K562 (cell line): ENCODE measurements at places on chromosomes 4 and X. TPM values are rescaled to one million over a fixed set of nuclear protein-coding genes. Genes with fewer than 3 reads are reported as not detected.

DNA sequence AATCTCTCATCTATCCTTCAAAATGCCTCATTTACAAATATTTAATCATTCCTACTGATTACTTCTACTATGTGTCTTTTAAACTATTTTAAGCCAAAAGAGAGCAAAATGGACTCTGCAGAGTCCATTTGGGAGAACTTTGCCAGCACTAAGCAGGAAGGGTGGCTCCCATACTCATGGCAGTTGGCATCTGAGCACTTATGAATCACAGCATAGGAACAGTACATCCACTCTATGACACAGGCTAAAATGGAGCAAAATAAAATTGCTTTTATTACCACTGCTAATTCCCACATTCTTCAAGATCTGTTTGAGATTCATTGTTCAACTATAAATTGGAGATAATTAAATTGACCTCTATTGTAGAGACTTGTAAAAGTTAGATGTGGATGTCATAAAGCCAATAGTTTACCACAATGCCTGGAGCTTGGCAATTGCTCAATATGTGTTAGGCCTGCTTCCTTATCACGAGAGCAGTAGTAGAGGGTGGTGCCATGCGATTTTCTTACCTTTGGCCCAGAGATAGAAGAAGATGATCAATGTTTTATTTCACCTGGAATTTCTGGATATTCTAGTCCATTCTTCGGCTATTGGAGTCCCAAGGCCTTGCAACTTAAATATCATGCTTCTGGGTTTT, 19.1 kb downstream of the HPGD start:
- DNase-seq, result no peak

- DNase-seq, result no peak
Measured at GRCh38 chr4:145626623-145626982, 7.4 kb downstream of the MMAA start.

DNA sequence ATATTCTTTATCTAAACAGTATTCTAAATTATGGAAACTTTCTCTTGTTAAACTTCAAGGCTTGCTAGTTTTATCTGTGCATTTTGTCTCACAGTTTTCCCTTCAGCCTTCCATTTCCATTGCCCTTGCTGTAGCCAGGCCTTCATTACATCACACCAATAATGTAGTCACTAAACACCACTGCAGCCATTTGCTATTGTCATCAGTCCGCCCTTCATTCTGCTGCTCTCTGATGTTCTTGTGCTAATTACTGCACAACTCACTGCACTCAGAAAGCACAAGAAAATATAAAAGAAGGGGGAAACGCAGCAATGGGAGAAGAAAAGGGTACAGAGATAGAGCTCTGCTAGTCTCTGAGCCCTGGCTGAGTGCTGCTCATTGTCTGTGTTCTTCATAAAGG, 239.6 kb upstream of the FSTL5 start:
- no peak for DNase-seq

GRCh38 chr4:86970447-86971354, 35.9 kb downstream of the AFF1 start:
- no peak for DNase-seq

DNA sequence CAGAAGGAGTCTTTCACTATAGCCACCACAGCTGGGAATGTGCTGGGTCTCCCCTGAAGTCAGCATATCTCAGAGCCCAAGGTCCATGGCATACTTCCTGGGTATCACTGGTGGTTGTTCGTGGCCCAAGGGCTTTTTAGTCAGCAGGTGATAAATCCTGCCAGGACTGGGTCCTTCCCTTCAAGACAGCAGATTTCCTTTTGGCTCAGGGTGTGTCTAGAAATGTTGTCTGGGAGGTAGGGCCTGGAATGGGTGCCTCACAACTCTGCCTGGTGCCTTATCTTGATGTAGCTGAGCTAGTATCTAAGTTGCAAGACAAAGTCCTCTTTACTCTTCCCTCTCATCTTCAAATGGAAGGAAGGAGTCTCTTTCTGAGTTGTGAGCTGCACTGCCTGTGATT, 102.4 kb upstream of the TMLHE start:
- DNase-seq, result no peak

DNA sequence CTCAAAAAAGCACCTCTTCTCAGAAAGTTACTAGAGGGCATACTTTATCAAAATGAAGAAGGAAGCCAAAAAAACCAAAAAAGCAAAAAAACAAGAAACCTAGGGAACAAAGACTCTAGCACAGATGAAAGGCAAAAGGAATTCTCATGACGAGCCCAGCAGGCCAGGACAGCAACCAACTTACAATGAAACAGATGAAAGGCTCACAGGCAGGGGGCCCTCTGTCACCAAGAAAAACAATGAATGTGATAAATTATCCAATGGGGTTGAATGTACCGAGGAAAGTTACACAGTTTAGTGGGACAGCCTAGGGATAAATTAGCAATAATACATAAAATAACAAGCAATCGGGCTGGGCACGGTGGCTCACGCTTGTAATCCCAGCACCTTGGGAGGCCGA, 79.0 kb downstream of the GPR82 start:
- DNase-seq, result no peak

Gene MAGEB2
- 88.8 and 93.1 TPM in 2 replicates for total RNA-seq

Gene MAGED2
- total RNA-seq, result 21.9 and 22.4 TPM in 2 replicates
